ENCODE measurements at places on chromosomes 3 and 15. TPM values are rescaled to one million over a fixed set of nuclear protein-coding genes. Genes with fewer than 3 reads are reported as not detected.

DLL4 gene
- 8.1 TPM for total RNA-seq

SAXO2 gene
- 1.5 TPM for total RNA-seq

CACNA1D gene
- 10.5 TPM for total RNA-seq

WDR6 gene
- total RNA-seq = 95.3 TPM

TNFAIP8L3 gene
- 9.0 TPM for total RNA-seq

ACTRT3 gene
- total RNA-seq = 2.3 TPM
